ENCODE measurements at places on chromosomes 7 and 10.

DNA sequence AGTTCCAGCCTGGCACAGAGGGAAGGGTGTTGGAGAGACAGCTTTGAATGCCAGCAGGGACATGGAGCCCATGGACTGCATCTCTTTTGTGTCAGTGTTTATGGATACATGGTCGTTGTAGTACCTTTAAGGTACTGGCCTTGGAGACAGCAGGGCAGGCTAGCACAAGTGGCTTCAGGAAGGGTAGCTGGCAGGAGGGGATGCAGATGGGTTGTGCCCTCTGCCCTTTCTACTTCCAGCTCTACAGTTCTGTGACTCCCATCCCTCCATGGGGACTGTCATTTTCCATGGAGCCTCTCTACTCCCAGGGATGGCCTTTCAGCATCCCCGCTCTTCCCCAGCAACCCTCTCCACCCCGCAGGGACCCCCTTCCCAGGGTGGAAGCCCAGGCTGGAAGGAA, 25.1 kb downstream of the POLL start:
- no peak for DNase-seq

DNA sequence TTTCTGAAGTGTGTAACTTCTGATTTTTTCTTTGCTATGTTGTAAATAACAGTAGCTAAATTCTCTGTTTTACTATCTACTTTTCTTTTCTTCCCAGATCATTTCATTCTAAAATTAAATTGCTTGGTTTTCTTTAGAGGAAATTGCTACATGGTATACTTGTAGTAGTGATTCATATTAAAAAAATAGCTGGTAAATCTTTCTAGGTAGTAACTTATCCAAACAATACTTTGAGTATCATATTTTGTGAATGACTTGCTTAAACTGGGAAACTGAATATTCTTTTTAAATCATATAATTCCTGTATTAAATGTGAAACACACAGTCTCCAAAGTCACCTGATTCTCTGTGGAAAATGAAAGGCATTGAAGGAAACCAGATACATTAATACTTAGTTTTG, 85.5 kb downstream of the ZNRF2 start:
- DNase-seq = no peak

DNA sequence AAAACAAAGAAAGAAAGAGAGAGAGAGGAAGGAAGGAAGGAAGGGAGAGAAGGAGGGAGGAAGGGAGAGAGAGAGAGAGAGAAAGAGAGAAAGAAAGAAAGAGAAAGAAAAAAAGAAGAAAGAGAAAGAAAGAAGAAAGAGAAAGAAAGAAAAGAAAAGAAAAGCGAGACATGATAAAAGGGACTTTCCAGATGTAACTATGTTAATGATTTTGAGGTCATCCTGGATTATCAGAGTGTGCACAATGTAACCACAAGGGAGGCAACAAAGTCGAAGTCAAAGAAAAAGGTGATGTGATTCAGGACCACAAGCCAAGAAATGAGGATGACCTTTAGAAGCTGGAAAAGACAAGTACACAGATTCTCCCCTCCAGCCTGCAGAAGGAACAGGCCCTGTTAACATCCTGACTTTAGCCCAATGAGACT, 48.9 kb upstream of the PAX2 start:
- DNase-seq = no peak

GRCh38 chr10:62450912-62451610, 76.9 kb downstream of the ZNF365 start:
- DNase-seq = no peak

DNA sequence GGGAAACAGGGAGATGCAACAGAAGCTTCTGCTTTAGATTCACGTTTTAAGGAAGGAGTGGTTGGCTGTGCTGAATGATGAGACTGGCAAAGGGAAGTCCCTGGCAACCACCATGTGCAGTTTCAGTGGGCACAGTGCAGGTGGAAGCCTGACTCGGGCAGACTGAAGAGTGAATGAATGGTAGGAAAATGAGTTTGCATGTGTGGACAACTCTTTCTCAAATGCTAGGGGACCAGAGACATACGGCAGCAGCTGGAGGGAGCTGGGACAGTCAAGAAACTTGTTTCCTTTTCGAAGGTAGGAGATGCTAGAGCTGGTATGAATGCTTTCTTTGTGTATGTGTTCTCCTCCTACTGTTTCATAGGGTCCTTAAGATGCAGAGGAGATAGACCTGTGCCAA, 29.0 kb downstream of the PODXL start:
- no peak for DNase-seq

DNA sequence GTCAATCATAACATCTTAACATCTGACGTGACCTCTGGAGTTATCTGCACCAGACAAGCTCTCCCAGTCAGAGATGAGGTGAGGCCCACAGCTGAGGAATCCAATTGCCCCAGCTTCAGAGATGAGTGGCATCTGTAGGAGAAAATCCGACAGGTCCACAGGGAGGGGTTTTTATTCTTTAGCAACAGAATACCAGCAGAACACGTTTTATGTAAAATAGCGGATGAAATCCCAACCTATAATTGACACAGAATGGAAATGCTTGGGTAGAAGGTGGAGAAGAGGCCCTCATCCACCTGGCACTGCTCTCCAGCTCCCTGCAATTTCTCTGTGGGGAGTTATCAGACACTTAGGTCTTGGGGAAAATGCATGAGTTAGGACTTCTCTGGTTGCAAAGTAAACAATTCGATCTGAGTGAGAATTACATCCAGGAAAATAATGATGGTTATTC, 144.2 kb upstream of the NRP1 start:
- DNase-seq = no peak

- no peak for DNase-seq
These were observed 116.1 kb downstream of the KLF6 start for GRCh38 chr10:3668966-3669330.

- no peak for DNase-seq
These were observed 18.4 kb downstream of the TRIM24 start for GRCh38 chr7:138478499-138478908.

DNA sequence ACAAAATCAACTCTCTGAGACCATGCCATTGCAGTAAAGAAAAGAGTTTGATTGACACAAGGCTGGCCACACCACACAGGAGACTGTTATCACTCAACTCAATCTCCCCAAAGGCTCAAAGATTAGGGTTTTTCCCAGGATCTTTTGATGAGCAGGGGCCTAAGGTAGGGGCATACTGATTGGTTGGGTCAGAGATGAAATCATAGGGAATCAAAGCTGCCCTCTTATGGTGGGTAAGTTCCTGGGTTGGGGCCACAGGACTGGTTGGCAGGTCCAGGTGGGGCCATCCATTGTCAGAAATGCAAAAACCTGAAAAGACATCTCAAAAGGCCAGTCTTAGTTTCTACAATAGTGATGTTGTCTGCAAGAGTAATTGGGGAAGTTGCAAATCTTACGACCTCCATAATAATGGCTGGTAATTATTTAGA, 91.6 kb downstream of the AKR1D1 start:
- no peak for DNase-seq

DNA sequence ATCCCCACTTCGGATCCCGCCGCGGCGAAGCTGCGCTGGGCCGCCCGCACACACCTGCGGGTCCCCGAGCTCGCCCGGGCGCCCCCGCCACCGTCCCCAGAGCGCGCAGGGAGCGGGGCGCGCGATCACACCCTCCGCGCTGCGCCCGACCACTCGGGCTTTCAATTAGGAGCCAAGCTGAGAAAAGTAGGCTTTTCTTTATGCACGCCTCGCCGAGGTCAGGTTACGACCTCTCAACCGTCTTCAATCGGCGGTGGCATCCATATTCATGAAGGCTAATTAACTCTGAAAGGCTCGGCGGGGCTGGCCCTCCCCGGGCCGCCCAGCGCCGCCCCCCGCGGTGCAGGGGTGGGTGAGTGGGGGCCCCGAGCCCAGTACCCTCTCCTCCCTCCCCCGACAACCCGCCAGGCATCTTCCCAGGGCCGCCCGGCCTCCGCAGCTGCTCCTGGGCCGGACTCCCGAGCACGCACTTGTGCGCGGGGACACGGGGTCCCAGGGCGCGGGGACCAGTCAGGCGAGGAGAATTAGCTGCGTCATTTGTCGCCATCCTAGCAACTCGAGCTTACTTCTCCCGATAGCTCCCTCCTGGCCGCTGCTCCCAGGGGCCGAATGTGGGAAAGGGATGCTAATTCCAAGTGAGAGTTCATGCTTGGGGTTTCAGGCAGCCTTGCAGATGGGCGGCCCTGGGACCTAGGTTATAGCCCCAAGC, 155.5 kb upstream of the LYZL2 start:
- DNase-seq = no peak

Measured in stimulated activated CD8-positive, alpha-beta memory T cell treated with anti-CD3 and anti-CD28 coated beads, Interleukin-12 subunit alpha, Interleukin-12 subunit beta, amount 100 ng/mL, for 1 hour (primary cell).